ENCODE measurements at places on chromosomes 2 and 18.

DNA sequence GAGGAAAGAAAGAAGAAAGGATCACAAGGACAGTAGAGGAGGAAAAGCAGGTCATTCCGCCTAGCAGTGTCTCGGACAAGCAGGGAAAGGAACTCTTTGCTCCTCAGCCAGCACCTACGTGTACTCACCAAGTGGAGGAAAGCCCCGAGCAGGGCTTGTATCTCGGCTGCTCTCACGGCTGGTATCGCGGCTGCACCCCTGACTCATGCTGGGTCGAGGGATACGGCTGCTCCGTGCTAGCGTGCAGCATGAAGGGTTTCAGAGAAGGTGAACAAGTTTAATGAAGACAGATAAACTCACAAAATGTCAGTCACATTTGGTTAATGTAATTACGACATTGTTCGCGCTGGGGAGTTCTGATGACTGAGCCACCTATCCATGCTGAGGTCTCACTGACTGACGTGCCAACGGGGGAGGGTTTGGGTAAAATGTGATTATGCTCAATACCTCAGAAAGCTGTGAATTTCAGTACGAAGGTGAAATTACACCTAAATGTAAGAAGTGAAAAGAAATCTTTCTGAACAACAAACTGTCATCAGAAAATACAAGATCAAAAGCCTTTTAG, 112.1 kb upstream of the RNU4ATAC start:
- no peak for DNase-seq

DNA sequence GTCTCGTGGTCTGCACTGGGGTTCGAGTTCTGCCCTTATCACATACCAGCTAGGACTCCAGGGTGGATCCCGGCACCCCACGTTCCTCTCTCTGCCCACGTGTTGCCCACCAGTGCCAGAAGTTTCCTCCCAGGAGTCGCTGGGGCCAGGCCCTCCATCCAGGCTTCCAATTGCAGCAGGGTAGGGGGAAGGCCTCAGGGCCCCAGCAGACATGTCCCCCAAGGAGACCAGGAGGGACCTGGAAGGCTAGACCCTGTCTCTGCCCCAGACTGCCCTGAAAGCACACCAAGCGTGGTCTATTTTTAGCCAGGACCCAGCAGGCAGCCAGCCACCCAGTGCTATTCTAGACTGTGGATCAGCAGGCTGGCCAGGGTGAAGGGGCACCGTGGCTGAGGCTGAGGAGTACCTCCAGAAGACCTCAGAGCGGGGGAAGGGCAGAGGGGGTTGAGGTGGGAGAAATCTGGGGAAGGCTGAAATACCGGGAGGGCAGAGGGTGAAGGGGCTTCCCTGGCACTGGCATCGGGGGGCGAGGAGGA, 18.8 kb upstream of the TNS1 start:
- no peak for DNase-seq

DNA sequence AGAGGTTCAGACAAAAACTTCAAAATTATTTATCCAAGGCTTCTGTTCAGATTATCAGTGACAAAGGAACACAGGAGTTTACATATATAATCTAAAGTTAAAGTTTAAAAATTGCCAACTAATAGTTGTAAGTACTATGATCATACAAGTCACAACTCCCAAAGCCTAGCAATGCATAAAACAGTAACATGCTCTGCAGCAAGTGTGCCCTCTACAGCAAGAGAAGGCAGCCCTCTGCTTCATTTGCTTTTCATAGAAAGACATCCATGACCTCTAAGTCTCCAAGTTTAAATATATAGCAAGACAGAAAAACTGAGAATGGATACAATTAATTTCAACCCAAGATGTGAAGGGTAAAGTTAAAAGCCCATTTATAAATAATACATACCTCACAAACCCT, 13.3 kb downstream of the RAB1A start:
- no peak for DNase-seq

DNA sequence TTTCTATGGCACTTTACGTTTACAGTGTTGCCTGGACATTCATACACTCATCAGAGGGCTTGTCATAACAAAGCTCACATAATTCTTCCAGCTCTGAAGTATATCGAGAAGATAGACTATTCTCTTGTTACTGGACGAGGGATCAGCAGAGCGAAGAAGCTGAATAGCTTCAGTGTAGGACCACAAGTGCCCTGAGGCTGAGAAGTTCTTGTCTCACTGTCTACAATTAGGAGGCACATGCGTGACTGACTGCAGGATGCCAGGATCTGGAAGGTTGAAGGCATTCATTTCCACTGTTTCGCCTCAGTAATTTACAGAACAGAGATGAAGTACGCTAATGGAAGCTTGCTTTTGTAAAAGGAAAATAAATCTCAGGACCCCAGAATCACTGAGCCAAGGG, 9.6 kb downstream of the SH3YL1 start:
- DNase-seq: no peak

DNA sequence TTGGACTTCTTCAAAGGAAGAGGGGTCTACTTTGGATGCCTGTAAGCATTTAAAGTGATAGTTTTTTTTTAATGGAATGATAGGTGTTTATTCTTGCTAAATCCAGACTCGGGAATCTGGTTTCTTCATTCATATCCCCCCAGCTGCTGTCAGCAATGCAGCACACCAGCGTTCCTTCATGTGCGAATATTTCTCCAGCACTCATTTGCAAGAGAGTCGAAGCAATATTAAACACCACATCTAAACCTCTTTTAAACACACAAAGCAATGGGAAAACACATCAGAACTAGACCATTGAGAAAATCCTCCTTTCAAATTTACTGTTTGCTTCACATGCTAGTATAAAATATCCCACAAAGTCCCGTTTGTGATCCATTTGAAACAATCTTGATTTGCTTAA, 563.7 kb downstream of the ARHGAP15 start:
- no peak for DNase-seq

DNA sequence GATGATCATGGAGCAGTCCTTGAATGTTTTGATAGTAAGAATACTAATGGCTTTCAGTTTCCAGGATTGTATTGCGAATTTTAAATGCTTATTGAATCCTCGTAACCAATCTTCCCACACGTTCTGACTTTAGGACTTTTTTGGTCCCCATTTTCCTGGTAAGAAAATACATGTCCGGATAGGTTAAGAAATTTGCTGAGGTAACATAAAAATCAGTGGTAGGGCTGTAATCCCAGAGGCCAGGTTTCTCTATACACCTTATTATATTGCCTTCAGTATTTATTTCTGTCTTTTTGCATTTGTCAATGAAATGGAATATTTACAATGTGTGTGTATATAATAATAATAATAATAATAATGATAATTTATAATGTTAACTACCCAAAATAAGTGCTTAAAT, 603.2 kb downstream of the TMEM182 start:
- DNase-seq: no peak

DNA sequence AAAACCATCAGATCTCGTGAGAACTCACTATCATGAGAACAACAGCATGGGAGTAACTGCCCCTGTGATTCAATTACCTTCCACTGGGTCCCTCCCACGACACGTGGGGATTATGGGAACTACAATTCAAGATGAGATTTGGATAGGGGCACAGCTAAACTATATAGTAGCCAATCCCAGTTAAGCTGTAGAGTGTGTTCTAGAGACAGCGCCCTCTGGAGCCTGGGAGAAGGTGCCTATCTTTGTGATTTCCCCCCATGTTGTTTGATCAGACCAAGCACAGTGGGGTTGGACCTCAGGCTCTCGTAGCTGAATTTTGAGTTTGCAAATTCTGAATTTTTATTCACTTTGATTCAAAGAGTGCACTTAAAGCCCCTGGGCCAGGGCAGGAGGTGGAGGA, 108.2 kb upstream of the TWIST2 start:
- no peak for DNase-seq

GRCh38 chr2:62147610-62148301, 48.2 kb upstream of the B3GNT2 start:
- DNase-seq: no peak

DNA sequence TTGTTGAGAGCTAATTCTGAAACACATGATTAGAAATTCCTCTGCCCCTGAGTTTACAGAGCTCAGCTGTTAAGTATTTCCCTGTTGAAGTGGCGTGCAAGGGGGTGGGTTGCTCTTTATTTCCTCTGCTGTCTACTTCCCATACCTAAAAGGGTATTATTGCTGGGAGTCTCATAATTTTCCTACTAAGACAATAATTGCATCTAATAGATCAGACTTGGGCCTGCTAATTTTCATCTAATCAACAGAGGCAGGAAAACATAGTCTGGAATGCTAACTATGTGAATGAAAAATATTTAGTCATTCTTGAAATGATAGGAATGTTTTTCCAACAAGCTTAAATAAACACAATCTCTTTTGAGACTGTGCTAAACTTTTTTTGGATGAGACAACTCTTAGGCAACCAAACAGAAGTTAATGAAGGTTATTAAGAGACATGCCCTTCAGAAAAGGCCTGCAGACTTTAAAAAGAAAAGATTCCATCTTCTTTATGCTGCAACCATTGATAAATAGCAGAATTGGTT, 111.4 kb downstream of the FEZ2 start:
- no peak for DNase-seq

DNA sequence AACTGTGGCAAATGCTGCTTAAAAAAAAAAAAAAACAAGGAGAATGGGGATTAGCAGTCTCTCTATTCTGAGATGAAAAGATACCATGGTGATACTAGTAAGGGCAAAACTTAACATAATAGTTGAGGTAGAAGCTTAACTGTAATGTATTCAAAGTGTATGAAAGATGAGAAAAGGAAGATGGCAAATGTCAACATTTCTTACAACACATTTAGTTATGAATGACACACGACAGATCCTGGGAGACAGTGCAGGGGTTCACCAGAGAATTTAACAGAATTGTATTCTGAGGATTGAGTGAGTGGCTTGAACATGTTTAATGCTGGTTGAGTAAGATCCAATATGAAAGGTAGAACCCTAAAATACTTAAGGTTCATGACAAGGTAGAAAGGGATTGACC, 52.7 kb downstream of the CUL3 start:
- no peak for DNase-seq

DNA sequence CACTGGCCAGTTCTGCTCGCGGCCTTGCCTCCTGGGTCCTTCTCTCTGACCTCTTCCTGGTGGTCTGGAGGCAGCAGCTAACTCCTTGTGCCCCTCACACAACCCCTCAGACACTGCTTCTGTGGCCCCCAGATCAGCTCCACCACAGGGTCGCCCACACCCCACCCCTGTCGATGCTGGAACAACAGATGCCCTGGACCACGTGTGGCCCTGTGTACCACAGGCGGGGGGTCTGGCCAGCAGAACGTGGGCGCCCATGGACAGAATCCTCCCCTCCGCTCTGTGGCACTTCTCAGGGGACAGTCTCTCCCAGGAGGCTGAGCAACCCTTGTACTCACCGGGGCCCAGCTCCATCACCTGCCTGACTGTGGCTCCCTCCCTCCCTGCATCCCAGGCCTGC, 245.6 kb downstream of the NDUFA10 start:
- DNase-seq: no peak

- no peak for DNase-seq
Measured at GRCh38 chr2:138440759-138441158, 60.8 kb upstream of the SPOPL start.

DNA sequence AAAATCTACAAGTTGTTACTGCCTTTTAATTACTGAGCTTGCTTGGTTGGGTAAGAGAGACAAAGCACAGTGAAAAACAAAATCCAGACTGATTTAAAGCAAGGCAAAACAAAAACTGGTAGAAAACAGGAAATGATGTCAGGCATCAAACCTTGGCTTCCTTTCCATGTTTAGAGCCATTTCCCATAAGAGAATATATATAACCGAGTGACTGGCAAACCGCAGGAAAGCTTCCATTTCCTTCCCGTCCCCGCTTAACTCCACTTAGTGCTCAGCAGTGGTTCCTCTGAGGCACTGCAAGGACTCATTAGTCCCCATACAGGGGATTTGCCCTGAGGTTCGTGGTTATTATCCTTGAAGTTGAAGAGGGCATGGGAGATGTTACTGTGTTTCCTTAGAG, 446.3 kb downstream of the LPIN1 start:
- no peak for DNase-seq

DNA sequence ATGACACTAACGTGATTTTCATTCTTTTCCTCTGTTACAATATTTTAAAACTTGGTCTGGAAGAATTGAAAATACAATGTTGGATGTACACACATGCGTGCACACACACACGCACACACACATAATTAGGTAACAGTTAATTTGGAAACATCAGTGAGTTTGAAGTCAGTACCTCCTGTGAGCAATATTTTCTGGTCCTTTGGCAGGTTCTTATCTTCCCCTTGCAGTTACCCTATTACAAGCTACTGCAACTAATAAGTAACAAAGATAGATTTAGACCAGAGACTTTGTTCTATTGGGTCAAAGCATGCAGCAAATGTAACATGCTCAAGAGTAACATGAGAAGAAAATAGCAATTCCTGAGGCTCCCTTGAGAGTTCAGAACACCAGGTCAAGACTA, 73.3 kb downstream of the ZNF385B start:
- DNase-seq: no peak

DNA sequence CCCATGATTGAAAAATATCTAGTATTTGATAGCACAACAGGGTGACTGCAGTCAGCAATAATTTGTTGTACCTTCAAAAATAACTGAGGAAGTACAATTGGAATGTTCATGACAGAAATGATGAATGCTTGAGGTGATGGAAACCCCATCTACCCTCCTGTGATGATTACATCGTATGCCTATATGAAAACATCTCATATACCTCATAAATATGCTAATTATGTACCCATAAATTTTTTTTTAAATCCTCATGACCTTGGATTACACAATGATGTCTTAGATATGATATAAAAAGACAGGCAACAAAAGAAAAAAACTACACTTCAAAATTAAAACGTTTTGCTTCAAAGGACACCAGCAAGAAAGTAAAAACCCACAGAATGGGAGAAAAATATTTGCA, 1.4 kb upstream of the POLR1B start:
- no peak for DNase-seq
